ENCODE measurements at places on chromosomes 2 and 18.
A peak's percentile ranks its signal among the peaks of the same experiment; 100 is the strongest.

- H3K36me3 ChIP-seq = no peaks in the 10 kb centered on the region
- H3K4me3 ChIP-seq = peak overlapping the region; percentile 15
- peak; percentile 18 for DNase-seq
Measured at GRCh38 chr18:456361-457139, 44.0 kb downstream of the COLEC12 start.

DNA sequence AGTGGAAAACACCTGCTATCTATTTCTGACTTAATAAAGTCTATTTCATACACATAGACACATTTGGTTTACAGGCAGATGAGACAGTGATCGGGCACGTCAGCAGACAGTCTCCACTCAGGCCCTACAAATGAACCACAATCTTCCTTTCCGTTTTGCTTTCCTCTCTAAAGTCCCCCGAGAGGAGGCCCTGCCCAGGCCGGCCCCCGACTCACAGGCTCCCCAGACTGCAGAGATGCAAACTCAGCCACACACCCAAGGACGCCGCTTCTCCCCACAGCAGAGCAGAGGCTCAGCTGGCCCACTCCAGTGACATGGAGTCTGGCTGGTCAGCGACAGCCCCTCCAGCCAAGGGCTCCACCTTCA, 9.3 kb upstream of the MTERF4 start:
- H3K4me1 ChIP-seq = no peaks in the 10 kb centered on the region
- no peak overlapping the region for H3K4me3 ChIP-seq
- H3K27ac ChIP-seq = no peak overlapping the region
- no peak for DNase-seq
- no peaks in the 10 kb centered on the region for H3K36me3 ChIP-seq
- H3K27me3 ChIP-seq = no peaks in the 10 kb centered on the region

GRCh38 chr2:219426068-219426443, 7.9 kb downstream of the DES start:
- DNase-seq = no peak
- H3K27me3 ChIP-seq = no peaks in the 10 kb centered on the region
- no peaks in the 10 kb centered on the region for H3K4me1 ChIP-seq

GRCh38 chr2:66925128-66925527, 472.0 kb upstream of the ETAA1 start:
- H3K4me3 ChIP-seq = no peak overlapping the region
- no peak for DNase-seq
- H3K27ac ChIP-seq = no peak overlapping the region
- no peaks in the 10 kb centered on the region for H3K36me3 ChIP-seq

DNA sequence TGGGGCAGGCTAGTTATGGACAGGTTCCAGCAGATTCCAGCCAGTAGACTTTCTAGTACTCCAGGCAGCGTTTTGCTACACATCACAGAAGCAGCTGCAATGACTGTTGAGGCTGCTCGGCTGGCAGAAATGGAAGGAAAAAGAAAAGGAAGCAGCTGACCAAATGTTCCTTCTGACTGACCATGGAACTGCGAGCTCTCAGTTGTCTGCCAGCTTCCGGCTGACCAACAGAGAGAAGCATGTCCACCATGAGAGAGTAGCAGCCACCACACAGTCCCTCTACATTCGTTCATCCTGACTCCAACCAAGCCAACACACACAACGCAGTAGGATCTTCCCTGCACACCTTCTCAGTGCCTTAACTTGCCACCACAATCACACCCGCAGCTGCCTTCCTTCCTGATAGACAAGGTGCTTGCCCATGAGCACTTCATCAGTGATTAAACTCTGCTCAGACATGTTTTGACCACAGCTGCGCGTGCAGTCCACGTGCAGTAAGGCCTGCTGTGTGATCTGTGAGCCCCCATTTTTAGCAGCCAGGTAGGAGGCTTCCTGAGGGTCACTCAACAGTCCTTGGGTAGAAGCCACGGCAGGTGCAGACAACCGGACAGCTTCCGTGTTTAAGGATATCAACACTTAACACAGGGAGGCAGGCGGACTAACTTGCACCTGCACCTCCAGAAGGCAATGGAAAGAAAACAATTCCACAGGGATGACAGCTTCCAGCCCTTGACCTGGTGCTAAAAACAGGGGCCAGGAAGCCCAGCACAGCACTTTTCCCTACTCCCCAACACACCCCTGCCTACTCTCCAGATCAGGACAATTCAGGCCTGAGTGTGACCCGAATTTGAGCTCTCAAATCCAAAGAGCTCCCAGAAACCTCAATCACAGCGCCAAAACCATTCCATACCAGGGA, 996 bp downstream of the TGFBRAP1 start:
- H3K27ac ChIP-seq = peak overlapping the region; percentile 78
- H3K4me1 ChIP-seq = peaks cover 6% of the 10 kb centered on the region
- no peaks in the 10 kb centered on the region for H3K27me3 ChIP-seq
- H3K36me3 ChIP-seq = no peaks in the 10 kb centered on the region
- H3K4me3 ChIP-seq = peak overlapping the region; percentile 71
